ENCODE measurements at places on chromosomes 1 and 21.

- DNase-seq: no peak
Measured at GRCh38 chr1:184836141-184836540, 81.5 kb upstream of the EDEM3 start.

DNA sequence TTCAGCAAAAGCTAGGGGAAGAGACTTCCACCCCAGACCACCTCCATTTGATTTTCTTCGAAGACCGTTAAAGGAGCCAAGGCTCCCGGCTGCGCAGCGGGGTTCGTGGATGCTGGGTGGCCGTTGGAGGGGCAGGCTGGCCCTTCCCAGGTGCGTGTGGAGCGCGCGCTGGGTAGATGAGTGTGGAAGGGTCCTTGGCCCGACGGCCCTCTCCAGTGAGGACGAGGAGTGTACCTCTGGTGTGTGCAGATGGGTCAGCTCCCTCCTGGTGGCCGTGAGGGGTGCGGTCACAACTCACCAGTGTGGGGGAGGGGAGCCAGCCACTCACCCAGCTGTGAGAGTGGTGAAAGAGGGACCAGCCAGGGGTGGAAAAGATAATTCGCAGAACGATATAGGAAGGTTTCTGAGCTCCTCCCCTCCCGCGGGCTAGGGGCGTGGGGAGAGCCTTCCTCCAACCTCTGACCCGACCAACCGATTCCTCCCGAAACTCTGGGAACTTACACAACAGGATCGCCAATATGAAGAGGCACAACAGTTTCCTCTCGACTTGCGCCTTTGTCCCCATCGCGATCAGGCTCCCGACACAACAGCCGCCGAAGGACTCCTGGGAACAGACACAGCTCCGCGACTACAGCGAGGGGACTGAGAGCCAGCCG, at the start of gene F11R:
Gene F11R (minus strand): TSS at position 644 of the 656 bp plus-strand sequence. CDS start 79 bp downstream, at position 565.
- DNase-seq: peak; percentile 75

- no peak for DNase-seq
Measured at GRCh38 chr1:206736878-206737728, 33.5 kb upstream of the IL19 start.

DNA sequence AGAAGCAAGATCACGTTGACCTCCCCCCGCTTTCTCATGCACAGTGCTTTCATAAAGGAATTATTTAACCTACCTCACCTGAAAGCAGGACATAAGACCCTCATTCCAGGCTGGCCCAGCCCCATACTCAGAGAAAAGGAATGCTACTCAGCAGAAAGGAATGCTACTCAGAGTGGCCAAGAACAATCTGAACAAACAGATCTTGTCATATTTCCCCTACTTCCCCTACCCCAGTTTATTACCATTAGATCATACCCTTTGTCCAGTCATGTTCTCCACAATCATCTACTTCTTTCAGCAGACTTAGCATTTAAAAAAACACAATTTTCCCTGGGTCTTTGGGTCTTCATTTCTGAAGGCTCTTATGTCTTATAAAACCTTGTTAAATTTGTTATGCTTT, 89.8 kb downstream of the SLC16A1 start:
- DNase-seq: no peak

DNA sequence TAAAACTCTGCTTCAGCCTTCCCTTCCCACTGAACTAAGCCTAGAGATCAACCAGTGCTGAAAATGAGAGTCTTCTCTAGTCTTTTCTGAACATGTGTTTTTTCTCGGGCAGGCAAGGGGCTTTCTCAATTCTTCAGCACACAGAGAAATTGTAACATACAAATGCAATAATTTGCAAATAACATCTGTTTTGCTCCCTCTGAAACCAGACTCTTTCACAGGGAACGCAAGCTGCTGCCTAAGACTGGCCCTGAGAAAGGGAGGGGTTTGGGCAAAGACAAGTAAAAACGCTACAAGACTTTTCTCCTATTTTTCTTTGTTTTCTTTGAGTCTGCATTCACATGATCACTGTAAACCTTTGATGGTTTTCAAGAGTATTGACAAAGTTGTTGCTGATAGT, 39.6 kb upstream of the VN1R5 start:
- DNase-seq: no peak

- DNase-seq: no peak
Measured at GRCh38 chr1:47411436-47411835, 4.6 kb upstream of the FOXE3 start.

DNA sequence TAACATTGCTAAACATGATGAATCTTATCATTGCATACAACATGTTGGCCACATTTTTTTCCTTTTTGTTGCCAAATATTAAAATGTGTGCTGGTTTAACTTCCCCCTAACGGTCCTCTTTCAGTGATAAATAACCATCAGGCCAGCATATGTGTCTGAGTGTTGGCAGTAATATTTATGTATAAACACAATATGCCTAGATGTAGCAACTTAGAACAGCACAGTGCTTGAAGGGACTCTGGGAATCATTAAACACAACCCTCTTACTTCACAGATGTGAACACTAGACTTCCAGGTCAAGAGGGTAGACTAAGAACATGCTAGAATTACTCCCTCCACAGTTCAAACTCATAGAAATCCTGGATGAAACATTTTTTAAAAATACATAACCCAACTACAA, 581.8 kb downstream of the PLPP3 start:
- DNase-seq: no peak

GRCh38 chr1:6157528-6158174, 22.5 kb downstream of the CHD5 start:
- DNase-seq: no peak

DNA sequence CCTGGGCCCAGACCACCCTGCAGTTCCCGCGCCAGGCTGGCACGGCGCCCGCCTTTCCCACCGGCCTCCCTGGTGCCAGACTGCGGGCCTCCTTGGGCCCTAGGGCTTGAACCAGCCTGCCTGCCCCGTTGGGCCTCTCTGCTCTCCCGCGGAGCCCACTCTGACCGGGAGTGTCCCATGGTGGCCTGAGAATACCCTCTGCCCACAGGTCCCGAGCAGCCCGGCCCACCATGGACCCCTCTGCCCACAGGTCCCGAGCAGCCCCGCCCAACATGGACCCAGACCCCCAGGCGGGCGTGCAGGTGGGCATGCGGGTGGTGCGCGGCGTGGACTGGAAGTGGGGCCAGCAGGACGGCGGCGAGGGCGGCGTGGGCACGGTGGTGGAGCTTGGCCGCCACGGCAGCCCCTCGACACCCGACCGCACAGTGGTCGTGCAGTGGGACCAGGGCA, 7.9 kb downstream of the MIB2 start:
- no peak for DNase-seq

GRCh38 chr1:90781534-90781933, 64.4 kb upstream of the BARHL2 start:
- DNase-seq: no peak

GRCh38 chr21:25897383-25897782, 162.6 kb downstream of the GABPA start:
- DNase-seq: no peak

DNA sequence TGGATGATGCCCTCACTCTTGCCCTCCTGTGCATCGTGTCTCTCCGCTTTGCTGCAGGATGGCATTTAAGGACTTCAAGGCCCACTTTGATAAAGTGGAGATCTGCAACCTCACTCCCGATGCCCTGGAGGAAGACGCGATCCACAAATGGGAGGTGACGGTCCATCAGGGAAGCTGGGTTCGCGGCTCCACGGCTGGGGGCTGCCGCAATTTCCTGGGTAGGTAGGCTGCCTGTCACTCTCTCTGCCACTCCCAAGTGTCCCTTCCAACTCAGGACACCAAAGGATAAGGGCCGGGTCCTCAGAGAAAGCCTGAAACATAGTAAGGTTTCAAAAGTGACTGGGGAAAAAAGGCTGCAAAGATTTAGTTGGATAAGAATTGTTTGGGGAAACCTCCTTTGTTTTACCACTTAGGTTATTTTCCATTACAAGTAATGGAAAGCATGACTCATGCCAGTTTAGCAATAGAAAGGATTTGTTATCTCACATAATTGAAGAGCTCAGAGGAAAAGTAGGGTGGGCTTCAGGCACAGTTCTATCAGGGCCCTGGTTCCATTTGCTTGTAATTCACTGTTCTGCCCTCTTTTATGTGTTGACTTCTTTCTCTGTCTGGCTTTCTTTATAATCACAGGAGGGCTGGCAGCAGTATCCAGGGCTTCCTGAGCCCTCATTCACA, 31.9 kb downstream of the CAPN9 start:
- no peak for DNase-seq

DNA sequence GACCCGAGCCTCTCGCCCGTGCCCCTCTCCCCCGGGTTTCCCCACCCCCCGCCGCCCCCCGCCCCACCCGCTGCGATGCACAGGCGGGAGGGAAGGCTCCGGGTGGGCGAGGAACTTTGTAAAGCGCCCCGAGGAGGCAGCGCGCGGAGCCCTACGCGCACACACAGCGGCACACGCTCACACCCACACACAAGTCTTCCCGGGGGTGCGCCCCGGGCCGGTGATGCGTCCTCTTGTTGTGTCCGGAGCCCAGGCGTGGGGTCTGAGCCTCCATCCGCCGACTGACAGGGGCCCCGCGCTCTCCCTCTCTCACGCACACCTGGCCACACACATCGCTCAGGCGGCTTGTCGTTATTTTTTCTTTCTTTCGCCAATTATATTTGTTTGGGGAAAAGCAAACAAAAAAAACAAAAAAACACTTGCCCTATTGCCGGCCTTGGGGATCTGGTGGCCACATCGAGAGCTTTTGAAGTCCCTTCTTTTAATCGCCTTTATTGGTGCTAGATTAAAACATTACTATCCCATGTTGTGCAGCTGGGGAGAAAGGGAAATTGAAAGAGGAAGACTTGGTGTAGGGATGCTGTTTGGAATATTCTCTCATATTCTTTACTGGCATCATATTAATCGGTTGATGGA, 770 bp downstream of the NTNG1 start:
- peak; percentile 61 for DNase-seq

GRCh38 chr21:46050668-46051378, 47.1 kb upstream of the COL6A2 start:
- no peak for DNase-seq

DNA sequence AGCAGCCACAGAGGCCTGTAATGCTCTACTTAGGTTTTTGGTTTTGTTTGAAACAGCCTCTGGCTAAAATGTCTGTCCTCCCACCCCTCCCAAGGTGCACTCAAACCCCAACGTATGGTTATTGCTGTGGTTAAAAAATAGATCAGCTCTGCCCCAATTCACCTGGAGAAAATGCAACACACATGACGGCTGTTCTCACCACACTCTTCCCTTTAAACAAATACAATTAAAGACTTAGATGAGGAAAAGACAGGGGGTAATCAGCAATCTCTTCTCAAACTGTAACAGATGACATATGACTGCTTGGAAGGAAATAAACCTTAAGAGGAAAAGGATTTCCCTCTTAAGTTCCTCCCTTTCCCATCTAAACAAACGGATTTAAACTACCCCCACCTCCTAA, 6.2 kb upstream of the MTMR11 start:
- DNase-seq: no peak

- peak; percentile 48 for DNase-seq
Measured at GRCh38 chr1:152111515-152111968, 3.7 kb downstream of the TCHH start.

- no peak for DNase-seq
Measured at GRCh38 chr1:115436596-115436995, 98.5 kb upstream of the NGF start.

DNA sequence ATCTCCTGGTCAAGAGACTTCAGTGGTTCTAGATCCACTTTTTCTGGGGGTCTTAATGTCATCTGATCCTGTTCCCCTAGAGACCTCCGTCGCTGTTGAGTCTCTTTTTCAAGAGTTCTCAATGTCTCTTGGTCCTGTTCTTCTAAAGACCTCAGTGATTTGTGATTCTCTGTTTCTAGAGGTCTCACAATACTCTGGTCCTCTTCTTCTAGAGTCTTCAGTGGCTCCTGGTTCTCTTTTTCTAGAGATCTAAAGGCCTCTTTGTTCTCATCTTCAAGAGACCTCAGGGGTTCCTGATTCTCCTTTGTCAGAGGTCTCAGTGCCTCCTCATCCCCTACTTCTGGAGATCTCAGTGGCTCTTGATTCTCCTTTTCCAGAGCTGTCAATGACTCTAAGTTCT, 5.4 kb downstream of the NES start:
- DNase-seq: no peak

- no peak for DNase-seq
Measured at GRCh38 chr1:234672349-234673135, 62.6 kb upstream of the IRF2BP2 start.

- peak; percentile 95 for DNase-seq
Measured at GRCh38 chr1:156571919-156572662, at the start of gene IQGAP3. TSS of gene IQGAP3 (minus strand) at chr1:156572565. CDS start at chr1:156572529, 36 bp downstream.

DNA sequence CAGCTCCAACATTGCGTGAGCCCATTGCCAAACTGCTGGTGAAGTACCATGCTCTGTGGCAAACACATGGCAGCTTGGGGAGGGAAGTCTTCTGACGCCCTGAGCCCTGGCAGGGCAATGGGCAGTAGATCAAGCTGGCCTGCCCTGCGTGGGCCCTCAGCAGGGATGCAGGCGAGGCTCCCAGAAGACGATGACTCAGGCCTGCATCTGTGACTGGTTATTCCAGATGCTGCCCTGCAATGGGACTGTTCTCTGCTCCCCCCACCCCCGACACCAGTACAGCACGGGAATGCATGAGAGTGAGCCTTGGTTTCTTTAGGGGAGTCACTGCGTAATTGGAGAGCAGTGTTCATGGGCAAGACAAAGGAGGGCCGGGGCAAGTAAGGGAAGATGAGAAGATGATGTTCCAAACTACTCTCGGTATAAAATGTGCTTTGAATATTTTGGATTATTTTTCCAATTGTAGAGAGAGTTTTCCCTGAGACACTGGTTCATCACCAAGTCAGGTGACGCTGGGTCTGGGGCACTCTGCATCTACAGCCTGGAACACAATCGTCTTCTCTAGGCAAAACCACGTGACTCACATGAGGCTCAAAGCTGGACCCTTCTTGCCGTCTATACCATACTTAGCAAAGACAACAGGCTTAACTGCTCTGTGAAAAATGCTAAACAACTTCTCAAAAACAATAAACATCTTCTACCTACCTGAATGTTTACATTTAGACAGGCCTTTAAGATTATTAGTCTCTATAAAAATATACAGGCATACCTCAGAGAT, 9.0 kb upstream of the C1orf198 start:
- no peak for DNase-seq

GRCh38 chr1:2878591-2878990, 77.1 kb upstream of the TTC34 start:
- no peak for DNase-seq

DNA sequence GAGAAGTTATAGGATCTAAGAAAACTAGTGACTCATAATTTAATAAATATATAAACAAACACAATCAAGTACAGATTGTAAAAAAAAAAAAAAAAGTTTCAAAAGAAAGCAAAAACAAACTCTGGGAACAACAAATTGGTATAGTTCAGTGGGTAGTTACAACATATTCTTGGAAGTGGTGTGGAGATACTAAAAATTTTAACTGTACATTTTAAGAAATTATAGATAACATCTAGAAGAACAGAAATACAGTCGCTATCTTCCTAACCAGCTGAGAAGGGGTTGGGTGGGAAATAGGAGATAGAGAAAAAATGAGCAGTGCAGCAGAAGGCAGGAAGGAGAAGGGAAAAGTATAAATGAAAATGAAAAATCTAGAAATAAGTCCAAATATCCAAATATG, 70.5 kb downstream of the LRRC8C start:
- no peak for DNase-seq
